Brain pericyte (primary cell): ENCODE measurements at places on chromosomes 5 and 9.

DNA sequence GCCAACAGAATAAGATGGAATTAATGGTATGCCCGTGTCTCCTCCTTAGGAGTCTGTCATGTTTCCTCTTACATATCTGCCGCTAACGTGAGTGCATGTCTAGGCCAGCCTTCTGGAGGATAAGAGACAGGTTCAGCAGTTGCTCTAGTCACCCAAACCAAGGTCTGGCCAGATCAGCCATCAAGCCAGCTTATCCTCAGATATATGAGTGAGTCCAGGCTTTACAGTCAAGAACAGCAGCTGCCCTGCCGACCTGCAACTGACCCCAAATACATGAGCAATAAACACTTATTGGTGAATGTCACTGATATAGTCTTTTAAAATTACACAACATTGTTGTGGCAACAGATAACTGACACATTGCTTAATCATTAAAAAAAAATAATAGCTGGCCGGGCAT, 123.5 kb downstream of the TSSK1B start:
- DNase-seq = no peak

DNA sequence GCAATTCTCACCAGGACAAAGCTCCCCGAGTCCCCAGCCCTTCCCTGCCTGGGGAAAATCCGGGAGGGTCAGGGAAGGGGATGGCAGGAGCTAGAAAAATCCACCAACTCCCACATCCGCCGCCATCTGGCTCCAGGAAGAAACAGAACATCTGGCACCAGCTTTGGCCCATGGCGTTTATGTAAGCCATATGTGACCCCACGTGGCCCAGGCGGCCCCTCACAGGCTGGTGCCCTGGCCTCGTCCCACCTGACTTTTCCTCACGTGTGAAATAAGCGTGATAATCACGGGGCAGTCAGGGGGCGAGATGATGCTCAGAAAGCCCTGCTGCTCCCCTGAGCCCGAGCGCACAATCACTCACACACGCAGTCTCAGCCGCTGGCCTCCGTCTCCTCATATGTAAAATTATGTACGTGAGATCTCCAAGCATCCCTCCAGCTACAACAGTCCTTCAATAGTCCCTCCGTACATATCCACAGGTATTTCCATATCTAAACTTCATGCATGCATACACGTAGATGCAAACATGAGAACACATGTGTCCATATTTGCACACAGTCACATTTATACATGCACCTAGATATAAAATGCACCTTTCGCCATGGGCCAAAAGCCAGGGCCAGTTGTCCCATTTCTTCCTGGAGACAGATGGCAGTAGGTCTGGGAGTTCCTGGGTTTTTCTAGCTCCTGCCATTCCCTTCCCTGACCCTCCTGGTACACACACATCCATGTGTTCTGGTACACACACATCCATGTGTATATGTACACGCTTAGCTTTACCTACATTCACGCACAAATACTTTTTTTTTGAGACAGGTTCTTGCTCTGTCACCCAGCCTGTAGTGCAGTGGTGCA, 28.9 kb downstream of the PLPP7 start:
- no peak for DNase-seq

DNA sequence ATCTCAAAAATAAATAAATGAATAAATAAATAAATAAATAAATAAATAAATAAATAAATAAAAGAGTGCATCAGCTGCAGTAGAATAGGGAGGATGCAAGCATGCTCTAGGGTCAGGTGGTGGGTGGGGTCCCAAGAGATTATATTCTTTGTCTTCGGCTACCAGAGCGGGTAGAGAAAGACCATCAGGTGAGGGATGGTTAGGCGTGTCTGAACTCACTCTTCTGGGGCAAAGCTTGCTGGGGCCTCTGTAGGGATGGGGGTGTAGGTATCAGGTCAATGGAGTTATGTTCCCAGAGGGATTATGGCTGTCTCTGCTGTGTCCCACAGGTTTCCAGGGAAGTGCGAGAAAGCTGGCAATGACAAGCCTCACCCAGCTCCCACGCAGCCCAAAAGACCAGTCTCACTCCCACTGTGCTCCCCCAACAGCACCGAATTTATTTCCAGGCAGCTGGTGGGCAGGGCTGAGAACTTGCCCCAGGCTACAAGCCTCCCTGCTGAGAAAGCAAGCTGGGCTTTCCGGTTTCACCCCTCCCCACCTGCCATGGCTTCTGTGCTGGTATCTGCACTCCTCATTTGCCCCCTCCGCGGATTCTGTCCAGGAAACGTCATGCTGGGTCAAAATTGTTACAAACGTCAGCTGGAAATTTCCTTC, 180.8 kb downstream of the LURAP1L start:
- DNase-seq = no peak

- no peak for DNase-seq
Measured at GRCh38 chr9:36798350-36799065, 225.8 kb downstream of the MELK start.

DNA sequence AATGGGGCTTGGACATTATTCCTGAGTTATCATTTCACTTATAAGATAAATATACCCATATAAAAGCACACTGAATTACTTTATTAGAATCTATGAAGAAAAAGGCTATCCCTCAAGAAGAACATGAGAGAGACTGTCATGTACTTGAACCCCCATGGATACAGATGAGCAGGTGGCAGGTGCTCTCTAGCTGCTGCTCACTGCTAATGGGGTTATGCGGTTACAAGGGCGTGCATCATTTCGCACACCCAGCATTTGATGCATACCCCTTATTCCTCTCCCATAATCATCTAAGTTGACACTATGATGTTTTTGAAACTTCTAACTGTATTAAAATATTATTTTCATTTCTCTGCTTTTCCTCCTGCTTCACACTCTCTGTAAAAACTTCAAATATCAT, 16.4 kb downstream of the ITK start:
- no peak for DNase-seq

GRCh38 chr5:131773805-131774204, 23.0 kb downstream of the FNIP1 start:
- DNase-seq = no peak

DNA sequence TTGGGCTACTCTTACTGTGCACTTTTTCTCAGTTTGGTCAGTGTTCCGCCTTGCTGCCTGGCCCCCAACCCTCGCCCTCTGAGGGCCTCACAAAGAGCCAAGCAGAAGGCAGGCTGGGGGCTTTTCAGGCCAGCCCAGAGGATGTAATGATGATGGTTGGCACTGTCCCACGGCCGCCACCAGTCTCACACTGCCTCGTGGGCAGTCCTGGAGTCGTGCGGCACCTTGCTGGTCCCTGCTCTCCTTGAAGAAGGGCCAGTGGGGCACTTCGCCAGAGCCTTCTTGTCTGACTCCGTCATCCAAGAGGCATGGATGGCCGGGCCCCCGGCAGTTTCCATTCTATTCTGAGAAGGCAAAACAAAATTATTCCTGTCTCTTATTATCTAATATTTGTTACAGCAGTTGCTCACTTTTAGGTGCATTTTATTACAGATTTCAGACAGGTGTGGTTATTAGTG, 21.0 kb downstream of the TENT4A start:
- no peak for DNase-seq

GRCh38 chr5:17000291-17000939, 64.3 kb upstream of the MYO10 start:
- peak; percentile 55 for DNase-seq

GRCh38 chr9:106956971-106957370, 94.0 kb downstream of the ZNF462 start:
- DNase-seq = no peak

- DNase-seq = no peak
Measured at GRCh38 chr5:76548525-76549229, 74.5 kb downstream of the F2RL2 start.

- no peak for DNase-seq
Measured at GRCh38 chr9:33404788-33405362, 2.5 kb upstream of the AQP7 start.

GRCh38 chr5:39176759-39177630, 42.4 kb downstream of the FYB1 start:
- DNase-seq = no peak

DNA sequence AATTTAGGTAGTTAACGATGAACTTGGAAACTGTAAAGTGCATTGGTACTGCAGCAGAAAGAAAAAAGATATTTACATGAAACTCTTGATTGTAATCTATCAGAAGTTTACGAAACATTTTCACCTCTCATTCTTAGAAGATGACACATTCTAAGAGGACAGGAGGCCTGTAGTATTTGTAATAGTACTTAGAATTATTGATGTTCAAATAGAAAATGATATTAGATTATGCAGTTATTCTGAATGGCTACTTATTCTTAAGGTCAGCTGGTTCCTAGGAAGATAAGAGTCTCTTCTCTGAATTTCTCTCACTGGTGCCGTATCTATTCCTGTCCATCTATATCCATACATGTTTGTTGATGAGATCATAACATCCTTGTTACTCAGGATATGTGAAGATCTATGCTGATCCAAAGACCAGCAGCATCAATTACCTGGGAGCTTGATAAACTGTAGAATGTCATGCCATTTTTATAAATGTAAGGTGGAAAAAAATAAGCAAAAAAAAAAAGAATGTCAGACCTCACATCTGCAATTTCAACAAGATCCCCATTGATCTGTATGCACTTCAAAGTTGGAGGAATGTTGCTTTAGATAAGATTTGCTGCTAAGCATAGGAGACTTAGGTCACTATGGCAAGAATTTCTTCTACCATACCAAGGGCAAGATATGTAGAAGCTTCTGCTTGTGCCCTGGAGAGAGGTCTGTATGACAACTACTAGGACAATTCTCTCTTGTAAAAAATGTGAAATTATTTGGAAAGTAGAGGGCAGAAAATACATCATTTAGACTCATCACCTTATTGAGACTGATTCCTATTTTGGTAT, 42.4 kb upstream of the RICTOR start:
- no peak for DNase-seq

DNA sequence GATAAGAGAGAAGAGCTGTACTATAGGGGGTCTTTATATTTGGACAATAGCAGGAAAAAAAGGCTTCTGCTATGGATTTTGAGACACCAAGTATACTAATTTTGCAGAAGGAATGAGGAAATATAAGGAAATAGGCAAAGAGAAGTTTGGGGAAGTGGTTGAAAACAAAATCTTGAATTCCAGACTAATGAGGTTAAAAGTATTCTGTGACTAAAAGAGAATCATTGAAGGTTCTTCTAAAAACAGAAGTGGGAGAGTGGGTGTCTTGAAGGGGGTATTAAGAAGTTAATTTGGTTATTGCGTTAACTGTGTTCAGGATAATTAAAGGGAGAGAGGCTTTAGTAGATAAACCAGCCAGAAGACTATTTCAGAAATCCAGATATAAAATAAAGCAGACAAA, 148.7 kb downstream of the RFK start:
- DNase-seq = no peak

DNA sequence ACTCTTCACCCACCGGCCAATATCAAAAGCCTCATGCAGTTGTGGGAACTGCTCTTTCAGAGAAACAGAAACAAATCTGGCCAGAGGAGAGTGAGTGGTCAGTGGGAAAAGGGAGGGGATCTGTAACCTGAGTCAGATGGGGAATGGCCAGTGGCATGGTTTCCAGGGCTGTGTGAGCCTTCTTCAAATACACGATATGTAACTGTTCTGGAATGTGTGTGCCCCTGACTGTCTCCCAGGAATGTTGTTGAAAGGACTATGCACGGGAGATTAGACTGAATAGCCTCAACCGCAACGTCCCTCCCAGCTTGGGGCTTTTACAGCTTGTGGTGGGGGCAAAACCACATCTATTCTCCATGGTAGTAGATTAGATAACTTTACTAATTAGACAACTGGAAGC, 60.8 kb downstream of the SH3TC2 start:
- DNase-seq = peak; percentile 92

GRCh38 chr9:18605766-18606180, 131.8 kb downstream of the ADAMTSL1 start:
- peak; percentile 70 for DNase-seq

DNA sequence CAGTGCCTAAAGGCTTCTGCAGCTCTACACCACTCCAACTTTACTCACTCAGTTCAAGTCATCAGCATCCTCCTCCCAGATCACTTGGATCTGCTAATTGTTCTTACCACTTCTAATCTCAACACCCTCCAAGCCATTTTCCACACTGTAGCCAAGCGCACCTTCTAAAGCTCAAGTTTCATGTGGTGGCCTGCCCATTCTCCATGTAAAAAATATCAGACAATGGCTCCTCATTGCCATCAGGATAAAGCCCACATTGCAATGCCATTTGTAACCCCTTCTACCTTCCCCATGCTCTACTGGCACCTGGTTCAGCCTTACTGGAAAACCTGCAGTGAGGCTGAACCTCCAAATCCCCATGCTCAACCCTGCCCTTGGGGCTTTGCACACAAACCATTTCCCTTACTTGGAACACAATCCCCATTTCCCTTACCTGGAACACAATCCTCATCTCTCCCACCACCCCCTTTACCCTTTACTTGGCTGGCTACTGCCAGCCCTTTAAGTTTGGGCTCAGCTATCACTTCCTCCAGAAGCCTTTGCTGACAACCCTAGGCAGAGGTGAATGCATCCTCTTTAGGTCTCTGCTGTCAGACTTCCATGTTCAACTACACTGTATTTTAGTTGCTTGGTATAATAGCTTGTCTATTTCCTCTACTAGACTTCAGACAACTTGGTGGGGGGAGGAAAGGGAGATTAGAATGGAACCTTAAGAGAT, 220.0 kb downstream of the TSSK1B start:
- DNase-seq = no peak

GRCh38 chr9:130391866-130392265, 52.9 kb upstream of the ASS1 start:
- no peak for DNase-seq

DNA sequence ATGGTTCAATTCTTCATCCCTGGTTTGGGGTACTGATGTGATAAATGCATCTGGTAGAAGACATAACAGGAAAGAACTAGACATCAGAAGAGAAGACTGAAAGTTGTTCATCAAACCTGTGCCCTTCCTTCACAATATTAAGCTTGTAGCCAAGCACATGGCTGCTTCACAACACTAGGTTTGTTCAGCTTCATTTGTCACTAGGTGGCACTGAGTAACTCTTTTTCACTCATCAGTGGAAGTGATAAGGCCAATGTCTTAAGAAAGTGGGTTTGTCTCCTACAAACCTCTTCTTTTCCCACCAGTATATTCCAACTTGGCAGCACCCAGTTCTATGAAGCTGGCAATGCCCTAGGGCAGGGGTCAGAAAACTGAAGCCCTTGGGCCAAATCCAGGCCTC, 26.9 kb downstream of the ZNF484 start:
- DNase-seq = no peak

DNA sequence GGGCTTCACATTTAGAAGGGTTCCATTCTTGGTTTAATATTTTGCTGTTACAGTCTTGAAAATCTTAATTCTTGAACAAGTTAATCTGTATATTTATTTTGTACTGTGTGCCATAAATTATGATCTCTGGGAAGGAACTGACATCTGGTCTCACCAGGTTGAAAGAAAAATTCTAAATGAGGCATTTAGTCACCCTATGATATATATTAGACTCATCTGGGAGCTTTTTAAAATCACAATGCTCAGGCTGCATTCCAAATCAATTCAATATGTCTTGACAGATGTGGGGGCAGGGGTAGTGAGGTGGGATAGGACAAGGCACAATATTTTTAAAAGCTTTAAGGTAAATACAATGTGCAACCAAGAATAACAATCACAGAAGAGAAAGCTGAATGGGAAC, 569.2 kb downstream of the PRR16 start:
- peak; percentile 18 for DNase-seq

- DNase-seq = no peak
Measured at GRCh38 chr5:102418531-102418930, 80.3 kb downstream of the SLCO6A1 start.
